ENCODE measurements at places on chromosomes 11 and 22.

- no peak for DNase-seq
These were observed 8.1 kb downstream of the ARHGAP8 start for GRCh38 chr22:44760476-44760875.

DNA sequence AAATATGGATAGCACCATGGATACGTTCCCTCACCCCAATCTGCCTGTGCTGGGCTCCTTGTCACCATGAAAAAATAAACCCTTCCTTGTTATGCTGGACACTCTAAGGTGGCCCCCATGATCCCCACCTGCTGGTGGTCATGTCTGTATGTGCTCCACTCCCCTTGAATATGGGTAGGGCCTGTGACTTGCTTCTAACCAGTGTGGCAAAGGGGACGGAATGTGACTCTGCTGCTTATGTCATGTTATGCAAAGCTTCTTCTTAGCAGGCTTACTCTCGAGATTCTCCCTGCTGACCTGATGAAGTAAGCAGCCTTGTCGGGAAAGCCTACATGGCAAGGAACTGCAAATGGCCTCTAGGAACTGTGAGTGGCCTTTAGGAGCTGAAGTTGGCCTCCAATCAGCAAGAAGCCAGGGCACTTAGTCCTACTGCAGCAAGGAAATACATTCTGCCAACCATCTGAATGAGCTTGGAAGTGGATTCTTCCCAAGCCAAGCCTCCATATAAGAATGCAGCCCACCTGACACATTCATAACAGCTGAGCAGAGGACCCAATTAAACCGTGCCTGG, 159.9 kb downstream of the CCDC34 start:
- no peak for DNase-seq

DNA sequence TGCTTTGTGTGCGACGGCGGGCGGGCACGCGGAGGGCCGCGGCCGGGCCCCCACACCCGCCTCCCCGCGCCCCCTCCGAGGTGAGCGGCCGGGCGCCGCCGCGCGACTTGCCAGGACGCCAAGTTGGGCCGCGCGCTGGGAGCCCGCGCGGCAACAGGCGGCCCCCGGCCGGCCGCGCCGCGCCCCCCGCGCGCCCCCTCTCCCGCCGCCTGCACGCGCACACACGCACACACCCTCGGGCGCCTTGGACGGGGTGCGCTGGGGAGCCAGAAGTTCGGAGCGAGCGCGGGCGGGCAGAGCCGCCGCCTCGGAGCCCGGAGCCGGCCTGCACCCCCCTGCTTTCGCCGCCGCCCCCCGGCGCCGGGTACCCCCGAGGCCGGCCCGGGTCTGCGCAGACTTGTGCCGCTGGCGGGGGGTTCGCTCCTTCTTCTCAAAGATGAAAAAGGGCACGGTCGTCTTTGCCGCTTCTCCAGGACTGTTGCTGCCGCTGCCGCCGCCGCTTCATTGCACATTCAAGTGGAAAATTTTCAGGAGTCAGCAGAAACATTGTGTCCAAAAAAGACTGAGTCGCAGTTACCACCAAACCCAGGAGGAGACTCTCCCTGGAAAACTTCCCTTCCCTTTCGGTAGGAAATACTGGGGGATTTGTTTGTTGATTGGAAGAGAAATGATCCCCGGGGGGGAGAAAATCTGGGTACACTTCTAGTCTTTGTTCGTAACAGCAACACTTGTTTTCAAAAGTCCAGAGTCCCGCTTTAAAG, 895 bp downstream of the TEAD1 start:
- no peak for DNase-seq

DNA sequence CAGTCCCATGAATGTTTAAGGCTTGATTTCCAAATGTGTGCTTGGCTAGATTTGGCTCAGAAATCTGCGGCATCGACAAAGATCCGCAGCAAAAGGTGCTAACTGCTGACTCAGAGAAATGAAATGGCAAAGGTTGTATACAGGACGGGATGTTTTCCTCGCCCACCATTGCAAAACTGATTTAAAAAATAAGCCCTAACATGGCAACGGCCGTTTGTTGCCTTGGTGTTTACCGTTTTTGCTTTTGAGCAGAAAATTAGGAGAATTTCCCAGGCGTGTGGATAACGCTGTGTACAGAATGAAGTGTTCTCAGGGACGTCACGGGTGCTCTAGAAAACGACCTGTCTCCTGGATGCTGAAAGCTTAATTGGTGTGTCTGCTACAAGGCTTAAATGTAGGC, 70.2 kb downstream of the ARHGAP8 start:
- no peak for DNase-seq

GRCh38 chr11:110262072-110262403, 34.4 kb downstream of the RDX start:
- DNase-seq: no peak

DNA sequence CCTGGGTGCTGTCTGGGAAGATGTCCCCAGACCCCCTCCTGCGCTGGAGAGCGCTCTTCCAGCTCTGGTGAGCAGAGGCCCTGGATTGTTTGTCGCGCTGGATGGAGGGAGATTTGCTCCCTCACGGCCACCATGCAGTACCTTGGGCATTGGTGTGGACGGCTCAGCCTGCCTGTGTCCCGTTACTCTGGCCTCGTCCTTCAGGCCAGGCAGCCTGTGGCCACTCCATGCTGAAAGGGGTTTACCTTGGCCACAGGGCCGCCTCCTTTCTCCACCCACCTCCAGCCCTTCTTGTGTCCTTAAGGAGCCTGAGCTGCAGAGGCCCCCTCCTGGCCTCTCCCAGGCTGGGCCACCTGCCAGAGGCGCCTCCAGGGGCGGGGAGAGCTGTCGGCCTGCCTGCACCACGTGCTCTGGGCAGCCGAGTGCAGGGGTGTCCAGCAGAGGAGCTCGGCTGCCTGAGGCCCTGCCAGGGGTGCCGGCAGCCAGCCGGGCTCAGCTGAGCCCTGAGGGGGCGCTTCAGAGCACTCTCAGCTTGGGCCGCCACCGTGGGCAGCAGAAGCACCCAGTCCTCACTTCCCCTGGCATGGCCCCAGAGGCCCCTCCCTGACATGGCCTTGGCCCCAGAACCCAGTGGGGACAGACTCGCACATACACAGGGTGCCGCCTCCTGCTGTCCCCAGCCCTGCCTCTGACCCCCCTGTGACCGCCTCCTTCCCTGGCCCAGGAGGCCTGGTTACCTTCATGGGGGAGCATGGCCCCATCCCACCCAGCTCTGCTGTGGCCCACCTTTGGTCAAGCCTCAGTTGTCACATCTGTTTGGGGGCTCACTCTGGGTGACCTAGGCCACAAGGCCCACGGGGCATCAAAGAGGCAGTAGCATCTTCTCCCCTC, 3.4 kb downstream of the CCND1 start:
- peak; percentile 75 for DNase-seq

- DNase-seq: no peak
These were observed 19.8 kb downstream of the CAT start for GRCh38 chr11:34458525-34458924.

- no peak for DNase-seq
These were observed 924.7 kb downstream of the OPCML start for GRCh38 chr11:132607575-132607974.

DNA sequence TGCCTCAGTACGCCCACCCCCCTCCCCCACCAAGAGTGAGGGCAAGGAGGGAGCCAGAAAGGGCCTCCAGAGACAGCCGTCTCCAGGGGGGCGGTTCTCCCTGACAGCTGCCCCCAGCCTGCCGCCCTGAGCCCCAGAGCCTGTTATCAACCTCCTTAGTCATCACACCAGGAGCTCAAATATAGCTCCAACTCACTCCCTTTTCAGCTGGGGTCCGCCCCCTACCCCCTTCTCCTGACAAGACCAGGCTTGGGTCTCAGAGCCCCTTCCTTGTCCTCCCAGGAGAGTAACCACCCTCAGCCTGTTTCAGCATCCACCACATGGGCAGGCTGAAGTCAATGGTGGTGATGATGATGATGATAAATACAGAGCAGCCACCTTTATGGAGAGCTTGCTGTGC, 2.5 kb upstream of the INPP5J start:
- DNase-seq: no peak

DNA sequence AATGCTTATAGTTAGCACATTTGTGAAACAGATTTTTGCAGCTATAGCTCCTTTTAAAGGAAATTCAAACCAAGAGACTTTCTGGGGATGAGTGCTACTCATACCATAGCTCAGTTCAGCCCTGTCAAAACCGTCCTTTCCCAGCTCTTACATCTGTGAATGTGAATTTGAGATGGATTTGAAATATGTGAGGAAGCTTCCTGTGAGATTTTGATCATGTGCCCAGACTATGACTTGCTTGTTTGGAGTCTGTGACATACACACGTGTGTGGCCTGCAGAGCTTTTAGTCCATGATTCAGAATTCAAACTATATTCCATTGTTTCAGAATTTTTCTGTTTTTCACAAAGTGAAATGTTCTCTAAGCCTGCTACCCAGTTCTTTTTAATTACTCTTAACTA, 4.4 kb upstream of the MMP1 start:
- no peak for DNase-seq

- no peak for DNase-seq
These were observed 63.3 kb downstream of the DGCR2 start for GRCh38 chr22:19058713-19059451.

DNA sequence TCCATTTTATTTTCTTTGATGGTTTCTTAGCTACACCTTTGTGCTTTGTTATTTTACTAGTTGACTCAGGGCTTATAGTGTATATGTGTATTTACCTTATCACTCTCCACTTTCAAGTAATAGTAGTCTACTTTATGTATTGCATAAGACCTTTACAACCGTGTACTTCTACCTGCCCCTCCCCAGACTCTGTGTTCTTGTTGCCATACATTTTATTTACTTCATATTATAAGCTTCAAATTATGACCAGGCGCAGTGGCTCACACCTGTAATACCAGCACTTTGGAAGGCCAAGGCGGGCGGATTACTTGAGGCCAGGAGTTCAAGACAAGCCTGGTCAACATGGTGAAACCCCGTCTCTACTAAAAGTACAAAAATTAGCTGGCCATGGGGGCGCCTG, 28.2 kb upstream of the CTSD start:
- no peak for DNase-seq

DNA sequence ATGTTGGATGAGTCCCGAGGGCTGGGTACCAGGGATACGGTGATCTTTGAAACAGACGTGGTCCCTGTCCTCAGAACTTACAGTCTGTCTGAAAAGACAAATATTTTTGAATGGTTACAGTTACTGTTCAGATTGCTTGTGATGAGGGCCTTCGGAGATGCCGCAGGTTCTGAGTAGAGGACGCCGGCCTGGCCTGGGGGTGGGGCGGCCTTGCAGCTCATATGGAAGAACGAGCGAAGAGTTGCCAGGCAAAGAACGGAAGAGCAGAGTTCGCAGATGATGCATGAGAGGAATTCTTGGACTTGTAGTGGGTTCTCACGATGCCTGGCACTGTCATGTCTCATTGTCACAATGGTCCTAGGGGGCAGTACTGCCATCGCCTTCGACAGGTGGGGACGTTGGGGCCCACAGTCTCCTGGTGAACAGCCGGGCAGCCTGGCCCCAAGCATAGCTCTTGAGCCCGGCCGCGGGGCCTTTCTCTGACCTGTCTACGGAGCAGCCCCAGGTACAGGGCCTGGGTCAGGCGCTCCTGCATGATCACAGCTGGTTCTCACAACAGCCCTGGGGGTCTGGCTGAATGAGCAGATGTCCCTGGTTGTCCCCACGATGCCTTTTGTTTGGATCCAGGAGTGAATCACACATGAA, 60.9 kb upstream of the PARVG start:
- no peak for DNase-seq

GRCh38 chr11:57360991-57361390, 20.0 kb downstream of the PRG3 start:
- DNase-seq: no peak

- peak; percentile 37 for DNase-seq
These were observed 30.9 kb downstream of the MTMR2 start for GRCh38 chr11:95892892-95893570.

GRCh38 chr22:38811241-38811640, 17.3 kb upstream of the DNAL4 start:
- DNase-seq: no peak

DNA sequence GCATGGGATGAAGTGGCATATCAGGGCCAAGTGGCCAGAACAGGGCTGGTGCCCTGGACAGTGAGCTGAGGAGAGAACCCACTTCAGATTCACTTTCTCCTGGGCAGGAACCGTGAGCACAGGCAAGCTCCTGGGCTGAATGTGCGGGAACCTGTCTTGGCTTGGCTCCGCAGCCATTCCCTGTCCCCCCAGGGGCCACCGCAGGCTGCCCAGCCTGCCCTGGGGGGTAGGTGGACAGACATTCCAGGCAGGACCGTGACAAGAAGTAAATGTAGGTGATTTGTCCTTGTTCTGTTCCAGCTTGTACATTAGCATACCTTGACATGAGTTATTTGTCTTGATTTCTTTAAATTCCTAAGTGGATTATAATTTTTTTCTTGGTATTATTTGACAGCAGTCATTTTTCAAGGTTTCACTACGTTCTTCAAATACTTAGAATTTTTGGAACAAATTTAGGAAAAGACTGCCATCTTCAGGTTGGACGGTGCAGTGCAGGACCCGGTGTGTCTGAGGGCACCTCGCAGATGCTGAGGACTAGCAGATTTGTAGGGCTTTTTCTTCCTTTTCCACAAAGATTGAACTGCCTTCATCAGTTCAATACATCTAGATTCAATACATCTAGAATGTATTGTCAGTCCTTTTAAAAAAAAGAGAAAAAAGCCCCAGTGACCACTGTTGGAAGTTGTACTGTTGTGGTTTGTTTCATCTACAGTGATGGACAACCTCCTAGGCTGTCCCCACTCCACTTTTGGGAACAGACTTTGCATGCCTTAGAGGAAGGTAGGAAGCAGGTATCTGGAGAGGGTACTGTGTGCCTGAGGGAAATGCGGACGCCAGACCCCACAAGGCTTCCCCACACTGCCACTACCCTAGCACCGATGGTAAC, 115.1 kb upstream of the RASSF10 start:
- peak; percentile 33 for DNase-seq

- DNase-seq: peak; percentile 95
These were observed at the start of gene SELENOM for GRCh38 chr22:31107178-31107893. Gene SELENOM, minus strand, starts transcription at chr22:31107568. Its CDS starts 63 bp downstream, at chr22:31107505.

DNA sequence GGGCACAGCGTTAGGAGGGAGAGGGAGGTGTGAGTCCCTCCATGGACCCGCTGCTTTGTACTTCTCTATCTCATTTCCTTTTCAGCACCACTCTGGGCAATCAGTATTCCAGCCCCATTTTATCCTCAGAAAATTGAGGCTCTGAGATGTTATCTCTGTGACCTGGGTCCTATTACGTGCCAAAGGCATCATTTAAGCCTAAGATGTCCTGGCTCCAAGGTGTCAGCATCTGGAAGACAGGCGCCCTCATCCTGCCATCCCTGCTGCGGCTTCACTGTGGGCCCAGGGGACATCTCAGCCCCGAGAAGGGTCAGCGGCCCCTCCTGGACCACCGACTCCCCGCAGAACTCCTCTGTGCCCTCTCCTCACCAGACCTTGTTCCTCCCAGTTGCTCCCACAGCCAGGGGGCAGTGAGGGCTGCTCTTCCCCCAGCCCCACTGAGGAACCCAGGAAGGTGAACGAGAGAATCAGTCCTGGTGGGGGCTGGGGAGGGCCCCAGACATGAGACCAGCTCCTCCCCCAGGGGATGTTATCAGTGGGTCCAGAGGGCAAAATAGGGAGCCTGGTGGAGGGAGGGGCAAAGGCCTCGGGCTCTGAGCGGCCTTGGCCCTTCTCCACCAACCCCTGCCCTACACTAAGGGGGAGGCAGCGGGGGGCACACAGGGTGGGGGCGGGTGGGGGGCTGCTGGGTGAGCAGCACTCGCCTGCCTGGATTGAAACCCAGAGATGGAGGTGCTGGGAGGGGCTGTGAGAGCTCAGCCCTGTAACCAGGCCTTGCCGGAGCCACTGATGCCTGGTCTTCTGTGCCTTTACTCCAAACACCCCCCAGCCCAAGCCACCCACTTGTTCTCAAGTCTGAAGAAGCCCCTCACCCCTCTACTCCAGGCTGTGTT, 829 bp upstream of the APOC3 start:
- no peak for DNase-seq

All from RCC 7860 (cell line).